ENCODE measurements at places on chromosomes 2 and 18.

DNA sequence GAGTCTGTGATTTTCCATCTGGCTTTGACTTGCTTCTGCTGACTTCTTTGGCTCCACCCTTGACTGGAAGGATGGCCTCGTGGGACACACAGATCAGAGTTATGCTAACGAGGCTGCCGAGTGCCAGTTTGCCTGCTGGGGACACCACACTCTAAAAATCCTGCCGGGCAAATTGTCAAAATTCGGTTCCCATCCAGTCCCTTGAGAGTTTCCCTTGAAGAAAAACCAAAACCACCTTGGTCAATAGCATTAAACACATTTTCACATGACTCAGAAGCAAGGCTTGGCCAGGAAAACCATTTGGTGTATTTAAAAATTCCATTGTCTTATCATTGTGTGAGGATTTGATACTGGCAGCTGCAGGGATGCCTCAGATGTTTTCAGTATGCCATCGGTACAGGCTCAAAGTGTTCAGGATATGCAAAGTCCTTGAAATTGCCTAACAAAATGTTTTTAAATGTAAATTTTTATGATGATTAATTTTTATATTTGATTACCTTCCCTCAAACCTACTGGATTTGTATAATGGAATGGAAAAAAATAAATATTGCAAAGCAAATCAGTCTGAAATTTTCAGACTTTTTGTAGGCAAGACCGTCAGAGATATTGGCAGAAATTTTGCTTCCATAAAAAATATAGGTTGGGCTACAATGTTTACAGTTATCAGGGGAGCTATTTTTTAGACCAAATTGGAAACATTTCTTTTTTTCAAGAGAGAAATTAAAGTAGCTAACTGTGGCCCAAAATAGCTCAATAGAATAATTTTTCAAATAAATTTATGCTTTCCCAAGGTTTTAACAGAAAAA lies 41.6 kb downstream of the KCNE4 start:
- no peaks in the 10 kb centered on the region for H3K4me1 ChIP-seq
- DNase-seq = no peak
- H3K27me3 ChIP-seq = no peaks in the 10 kb centered on the region

DNA sequence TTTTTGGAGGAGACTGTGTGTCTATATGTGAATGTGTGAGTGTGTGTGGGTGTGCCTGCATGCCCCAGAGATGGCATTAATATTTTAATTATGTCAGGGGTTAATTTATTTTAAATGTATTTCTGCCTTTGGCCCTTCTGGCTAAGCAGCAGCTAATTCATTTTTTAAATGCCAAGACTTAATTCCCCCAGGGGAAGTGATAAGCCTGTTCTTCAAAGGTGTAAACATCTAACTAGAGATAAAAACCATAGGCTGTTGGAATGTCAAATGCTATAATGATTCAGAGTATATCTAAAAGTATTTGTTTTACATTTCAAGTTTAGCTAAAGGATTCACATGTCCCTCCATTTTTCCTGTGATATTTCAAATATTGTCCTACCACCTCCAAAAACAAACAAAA lies 184.7 kb downstream of the SPP2 start:
- H3K4me3 ChIP-seq = no peak overlapping the region

DNA sequence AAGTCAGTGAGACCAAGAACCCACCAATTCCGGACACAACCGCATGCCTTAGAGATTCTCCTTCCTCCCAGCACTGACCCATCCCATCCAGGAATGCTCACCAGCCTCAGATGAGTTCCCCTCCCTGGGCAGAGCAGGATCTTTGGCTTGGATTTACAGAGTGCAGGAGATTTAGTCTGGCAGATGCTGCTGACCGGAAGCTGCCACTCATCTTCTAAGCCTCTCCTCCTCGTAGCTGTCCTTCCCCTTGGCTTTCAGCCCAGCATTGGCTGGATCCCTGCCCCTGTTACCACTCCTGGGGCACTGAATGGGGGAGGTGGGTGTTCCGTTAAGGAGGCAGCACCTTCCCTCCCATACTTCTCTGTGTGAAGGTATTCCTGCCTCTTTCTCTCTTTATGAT lies 53.2 kb downstream of the VWA3B start:
- H3K27me3 ChIP-seq = no peaks in the 10 kb centered on the region
- no peak overlapping the region for H3K27ac ChIP-seq
- no peak for DNase-seq
- H3K4me3 ChIP-seq = no peak overlapping the region
- H3K4me1 ChIP-seq = no peaks in the 10 kb centered on the region

GRCh38 chr2:166494140-166494624 lies at the start of gene SCN7A:
SCN7A (minus strand) TSS chr2:166494249; CDS start chr2:166477696, 16,553 bp downstream.
- DNase-seq = peak; percentile 86
- peaks cover 3% of the 10 kb centered on the region for H3K4me1 ChIP-seq
- no peaks in the 10 kb centered on the region for H3K27me3 ChIP-seq

- no peak overlapping the region for H3K4me3 ChIP-seq
- no peak overlapping the region for H3K27ac ChIP-seq
- H3K36me3 ChIP-seq = no peaks in the 10 kb centered on the region
- DNase-seq = peak; percentile 21
These were observed 250.8 kb upstream of the TCF4 start for GRCh38 chr18:55838841-55839240.

DNA sequence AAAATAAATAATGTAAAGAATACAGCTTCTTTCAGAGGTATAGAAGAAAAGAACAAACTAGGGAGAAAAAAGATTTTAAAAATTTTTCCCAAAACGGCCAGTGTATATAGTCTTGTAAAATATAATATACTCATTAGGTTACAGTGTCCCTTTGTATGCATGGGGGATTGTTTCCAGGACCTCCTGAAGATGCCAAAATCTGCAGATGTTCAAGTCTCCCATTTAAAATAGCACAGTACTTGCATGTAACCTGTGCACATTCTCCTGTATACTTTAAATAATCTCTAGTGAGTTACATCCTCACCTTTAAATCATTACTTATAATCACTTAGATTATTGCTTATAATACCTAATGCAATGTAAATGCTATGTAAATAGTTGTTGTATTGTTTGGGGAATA lies 80.6 kb upstream of the LRRTM4 start:
- no peak for DNase-seq
- no peaks in the 10 kb centered on the region for H3K4me1 ChIP-seq
- no peak overlapping the region for H3K27ac ChIP-seq
- no peaks in the 10 kb centered on the region for H3K36me3 ChIP-seq
- no peak overlapping the region for H3K4me3 ChIP-seq

DNA sequence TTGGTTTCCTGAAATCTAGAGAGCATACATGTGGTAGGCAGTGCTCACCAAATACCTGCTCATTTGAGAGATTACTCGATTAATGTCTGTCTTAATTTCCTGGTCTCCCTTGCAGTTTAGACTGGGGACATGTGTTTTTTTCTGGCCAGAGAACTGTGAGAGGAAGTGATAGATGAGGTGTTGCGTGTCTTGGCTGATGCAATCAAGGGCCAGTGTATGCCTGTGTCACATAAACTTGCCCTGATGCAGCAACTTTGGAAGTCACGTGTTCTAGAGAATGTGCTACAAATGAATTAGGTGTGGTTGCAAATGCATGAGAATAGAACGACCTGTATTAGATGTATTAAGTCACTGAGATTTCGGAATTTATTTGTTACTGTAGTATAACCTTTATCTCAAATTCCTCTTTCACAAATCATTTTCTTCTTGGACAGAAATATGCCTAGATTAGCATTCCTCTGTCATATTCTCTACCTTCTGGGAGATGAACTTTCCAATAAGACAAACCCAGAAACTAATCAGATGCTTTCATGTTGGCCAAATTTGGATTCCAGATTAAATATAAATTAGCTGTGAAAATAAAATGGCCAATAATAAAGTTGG lies 9.9 kb upstream of the IL1A start:
- H3K27me3 ChIP-seq = no peaks in the 10 kb centered on the region
- no peaks in the 10 kb centered on the region for H3K36me3 ChIP-seq
- peak overlapping the region; percentile 1 for H3K27ac ChIP-seq
- peaks cover 4% of the 10 kb centered on the region for H3K4me1 ChIP-seq
- peak; percentile 81 for DNase-seq
- no peak overlapping the region for H3K4me3 ChIP-seq

Data from fibroblast of lung (primary cell).